ENCODE measurements at places on chromosomes 2 and 18.

DNA sequence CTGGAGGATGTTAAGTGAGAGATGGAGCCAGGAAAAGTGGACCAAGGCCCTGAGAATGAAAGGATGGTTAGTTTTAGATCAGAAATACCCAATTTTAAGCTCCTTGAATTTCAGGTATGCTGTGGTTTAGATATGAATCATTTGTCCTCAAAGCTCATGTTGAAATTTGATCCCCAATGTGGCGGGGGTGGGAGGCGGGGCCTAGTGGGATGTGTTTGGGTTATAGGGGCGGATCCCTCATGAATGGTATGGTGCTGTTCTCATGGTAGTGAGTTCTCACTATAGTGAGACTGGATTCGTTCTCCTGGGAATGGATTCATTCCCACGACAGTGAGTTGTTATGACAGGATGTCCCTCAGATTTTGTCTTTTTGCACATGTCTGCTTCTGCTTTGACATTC lies 11.4 kb downstream of the MYO5B start:
- DNase-seq = no peak

DNA sequence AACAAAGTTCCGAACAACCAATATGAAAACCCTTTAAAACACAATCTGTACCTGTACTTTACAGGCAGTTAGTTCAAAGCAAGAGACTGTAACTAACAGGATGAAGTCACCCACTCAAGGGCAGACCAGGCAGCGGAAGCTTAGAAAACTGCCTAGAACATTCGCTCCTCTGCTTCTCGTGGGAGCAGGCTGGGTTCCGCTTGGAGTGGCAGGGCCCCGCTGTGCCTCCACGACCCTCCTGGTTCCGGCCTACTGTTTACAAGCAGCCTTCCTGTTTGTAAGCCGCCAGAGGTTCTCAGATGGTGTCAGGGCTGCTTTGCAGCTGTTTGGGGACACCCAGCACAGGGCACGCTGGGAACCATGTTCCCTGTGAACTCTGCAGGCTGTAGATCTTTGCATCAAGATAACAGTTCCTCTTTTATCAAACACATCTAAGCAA lies 31.3 kb downstream of the CIB4 start:
- no peak for DNase-seq

- no peak for DNase-seq
Measured at GRCh38 chr2:144593803-144594202, 73.9 kb upstream of the ZEB2 start.

DNA sequence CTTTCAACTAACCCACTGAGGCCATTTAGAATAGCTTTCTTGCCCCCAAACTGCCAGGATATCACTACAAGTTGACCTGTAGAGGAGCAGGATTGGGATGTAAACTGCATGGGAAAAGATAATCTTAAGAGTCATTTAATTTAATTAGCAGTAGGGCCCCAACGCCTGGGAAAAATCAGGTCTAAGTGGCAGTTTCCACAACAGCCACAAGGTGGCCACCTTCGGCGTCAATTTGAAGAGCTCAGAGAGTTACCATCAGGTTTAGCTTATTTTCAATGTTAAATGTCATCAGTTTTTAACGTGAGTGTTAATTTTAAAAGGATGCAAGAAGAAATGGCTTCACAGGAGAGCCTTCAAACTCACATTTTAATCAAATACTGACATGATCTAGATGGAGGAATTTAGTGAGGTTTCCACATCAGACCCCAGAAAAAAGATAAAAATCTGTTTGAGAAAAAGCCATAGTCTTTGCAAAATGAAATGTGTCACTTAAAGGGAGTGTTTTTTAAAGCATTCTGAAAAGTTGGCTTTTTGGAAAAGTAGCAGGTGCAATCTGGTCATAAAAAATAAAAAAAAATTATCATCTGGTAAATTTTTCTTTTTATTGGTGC lies 77.3 kb upstream of the UPP2 start:
- peak; percentile 31 for DNase-seq

DNA sequence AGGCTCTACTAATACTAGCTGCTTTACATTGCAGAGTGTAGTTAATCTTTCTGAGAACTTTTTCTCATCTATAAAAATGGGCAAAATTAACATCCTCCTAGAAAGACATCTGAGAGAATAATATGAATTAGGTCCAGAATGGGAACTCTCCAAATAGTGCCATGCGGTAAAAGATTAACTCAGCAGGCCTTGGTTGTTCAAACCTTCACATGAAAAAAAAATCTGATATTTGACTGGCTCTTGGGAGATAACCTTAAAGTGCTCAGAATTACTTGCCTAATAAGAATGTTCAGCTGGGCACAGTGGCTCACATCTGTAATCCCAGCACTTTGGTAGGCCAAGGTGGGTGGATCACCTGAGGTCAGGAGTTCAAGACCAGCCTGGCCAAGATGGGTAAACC lies 5.5 kb upstream of the CXXC1 start:
- DNase-seq = no peak

DNA sequence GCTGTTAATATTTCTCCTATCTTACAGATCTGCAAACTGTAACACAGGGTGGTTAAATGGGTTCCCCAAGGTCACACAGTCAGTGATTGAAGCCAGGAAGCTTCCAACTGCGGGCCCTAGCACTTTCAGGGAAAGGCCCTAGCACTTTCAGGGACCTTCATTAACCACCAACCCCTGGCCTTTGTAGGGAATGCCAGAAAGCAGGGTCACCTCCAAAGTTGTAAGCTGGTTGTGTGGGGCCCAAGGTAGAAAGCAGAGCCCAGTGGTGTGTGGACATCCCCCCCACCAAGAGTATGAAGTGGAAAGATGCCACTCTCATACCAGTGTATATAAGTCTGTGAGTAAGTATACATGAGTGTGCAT lies 4.4 kb downstream of the DLX2 start:
- no peak for DNase-seq

DNA sequence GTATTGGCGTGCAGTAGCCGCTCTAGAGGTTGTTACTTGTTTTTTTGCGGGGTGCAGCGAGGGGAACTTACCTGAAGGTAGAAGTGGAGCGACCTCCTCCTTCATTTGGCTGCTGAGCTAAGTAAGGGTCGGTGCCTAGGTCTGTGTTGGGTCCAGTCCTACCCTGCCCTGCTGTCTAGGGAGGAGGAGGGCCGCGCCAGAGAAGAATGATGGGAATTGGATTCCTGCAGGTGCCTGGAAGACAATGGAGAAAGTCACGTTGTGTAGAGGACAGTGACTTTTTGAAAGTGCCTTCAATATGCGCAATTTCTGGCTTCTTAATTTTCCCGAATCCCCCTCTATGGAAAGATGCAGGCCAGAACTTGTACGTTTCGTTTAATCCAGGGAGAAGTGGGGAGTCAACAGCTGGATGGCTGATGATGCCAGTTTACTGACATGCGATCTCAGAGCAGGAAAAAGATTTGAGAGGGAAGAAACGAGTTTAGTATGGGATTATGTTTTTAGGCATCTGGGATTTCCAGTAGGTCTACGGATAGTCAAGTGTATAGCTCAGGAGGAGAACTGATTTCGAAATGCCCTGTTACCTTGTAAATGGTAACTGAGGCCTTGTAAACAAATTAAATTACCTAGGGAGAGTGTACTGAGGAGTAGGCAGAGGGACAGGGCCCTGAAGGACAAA lies 653 bp downstream of the MRPS9 start:
- no peak for DNase-seq

DNA sequence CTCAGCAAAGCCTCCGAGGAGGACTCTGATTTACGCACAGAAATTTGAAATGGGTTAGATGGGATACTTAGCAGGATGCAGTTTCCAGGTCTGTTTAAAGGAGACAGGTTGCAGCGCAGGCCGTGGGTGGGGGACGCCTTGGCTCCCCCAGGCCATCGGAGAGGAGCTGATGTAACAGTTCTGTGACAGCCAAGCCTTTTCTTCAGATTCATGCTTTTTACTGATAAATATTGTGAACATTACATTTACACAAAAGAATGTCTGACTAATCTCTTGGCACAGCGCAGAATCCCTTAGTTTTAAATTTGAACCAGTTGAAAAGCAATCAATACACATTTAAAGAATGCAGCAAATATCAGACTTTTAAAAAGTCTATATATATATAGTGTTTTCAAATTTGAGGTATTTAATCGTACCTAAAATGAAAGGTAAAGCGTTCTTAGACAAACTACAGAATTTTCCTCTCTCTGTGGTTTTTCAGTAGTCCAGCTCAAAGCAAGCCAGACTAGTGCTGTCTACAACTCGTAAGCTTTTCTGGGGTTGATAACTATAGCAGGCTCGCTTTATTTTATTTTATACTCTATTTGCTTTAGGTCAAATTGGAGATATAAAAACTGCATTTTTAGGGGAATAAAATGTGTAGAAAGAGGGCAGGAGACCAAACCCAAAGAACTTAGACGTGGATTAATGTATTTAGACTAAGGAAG lies 221.9 kb downstream of the PIEZO2 start:
- no peak for DNase-seq

GRCh38 chr18:28960146-28960545 lies 783.2 kb upstream of the CDH2 start:
- no peak for DNase-seq

DNA sequence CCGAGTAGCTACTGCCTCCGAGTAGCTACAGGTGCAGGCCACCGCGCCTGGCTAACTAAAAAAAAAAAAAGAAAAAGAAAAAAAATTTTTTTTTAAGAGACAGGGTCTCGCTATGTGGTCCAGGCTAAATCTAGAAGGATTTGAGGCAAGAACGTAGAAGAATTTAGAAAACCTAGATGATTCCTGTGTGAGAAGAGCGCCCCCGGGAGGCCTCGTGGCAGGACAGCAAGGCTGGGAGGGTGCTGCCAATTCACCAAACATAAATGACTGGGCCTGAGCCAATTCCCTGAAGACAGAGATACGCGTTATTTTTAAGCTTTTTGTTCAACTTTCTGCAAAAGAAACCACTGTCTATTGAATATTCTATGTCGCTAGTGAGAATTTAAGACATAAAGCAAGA lies 90.1 kb upstream of the TGFA start:
- DNase-seq = peak; percentile 30

GRCh38 chr2:237118025-237118424 lies 32.3 kb downstream of the COPS8 start:
- DNase-seq = no peak

- no peak for DNase-seq
Measured at GRCh38 chr2:218252509-218253231, 8.1 kb upstream of the GPBAR1 start.

GRCh38 chr2:236776695-236777251 lies 207.1 kb downstream of the ACKR3 start:
- no peak for DNase-seq

GRCh38 chr2:189561371-189562038 lies 19.1 kb downstream of the SLC40A1 start:
- no peak for DNase-seq

- DNase-seq = no peak
Measured at GRCh38 chr18:13220361-13220991, 1.9 kb downstream of the LDLRAD4 start.

DNA sequence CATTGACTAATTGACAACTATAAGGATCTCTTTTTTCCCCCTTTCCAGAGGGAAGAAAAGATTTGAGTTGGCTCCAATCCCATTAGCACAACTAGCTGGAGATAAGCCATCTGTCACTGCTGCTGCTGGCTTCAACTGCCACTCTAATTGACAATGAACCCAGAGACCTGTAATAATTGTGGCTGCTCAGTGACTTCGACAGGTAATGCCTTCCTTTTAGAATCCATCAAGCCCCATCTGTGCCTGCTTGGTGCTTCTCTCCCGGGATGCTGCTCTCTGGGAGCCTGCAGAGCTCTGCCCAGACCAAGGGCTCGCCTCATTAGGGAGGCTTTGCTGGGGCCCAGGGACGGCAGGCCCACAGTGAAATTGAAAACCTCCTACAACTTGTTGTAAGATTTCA lies 376.7 kb upstream of the SOX11 start:
- DNase-seq = no peak

DNA sequence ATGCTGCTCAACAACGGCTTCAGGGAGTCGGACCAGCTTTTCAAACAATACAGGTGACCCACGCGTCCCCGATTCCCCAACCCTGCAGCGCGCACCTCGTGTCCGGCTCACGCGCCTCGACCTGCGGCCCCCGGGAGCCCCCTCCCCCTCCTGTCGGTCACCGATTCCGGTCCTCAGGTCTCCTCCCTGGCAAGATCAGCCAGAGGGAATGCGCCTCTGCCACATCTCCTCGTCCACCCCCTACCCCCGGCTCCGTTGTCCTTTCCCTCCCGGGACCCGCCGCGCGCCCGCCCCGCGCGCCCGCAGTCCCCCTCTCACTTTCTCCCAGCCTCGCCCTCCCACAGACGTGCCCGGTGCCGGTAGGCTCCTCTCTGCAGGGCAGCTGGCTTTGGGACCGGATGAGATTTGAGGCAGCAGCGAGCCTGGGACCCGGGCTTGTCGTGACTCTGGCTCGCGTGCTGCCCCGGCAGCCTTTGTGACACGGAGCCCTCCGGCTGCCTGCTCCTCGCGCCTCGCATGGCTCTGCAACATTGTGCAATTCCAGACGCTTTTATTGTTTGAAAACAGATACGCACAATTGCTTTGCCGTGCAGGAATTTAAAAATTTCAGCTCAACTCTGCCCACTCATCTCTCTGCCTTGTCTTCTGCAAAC lies 558 bp downstream of the TTC39C start:
- peak; percentile 37 for DNase-seq

- DNase-seq = no peak
Measured at GRCh38 chr18:74506448-74507084, 10.4 kb downstream of the CNDP2 start.

DNA sequence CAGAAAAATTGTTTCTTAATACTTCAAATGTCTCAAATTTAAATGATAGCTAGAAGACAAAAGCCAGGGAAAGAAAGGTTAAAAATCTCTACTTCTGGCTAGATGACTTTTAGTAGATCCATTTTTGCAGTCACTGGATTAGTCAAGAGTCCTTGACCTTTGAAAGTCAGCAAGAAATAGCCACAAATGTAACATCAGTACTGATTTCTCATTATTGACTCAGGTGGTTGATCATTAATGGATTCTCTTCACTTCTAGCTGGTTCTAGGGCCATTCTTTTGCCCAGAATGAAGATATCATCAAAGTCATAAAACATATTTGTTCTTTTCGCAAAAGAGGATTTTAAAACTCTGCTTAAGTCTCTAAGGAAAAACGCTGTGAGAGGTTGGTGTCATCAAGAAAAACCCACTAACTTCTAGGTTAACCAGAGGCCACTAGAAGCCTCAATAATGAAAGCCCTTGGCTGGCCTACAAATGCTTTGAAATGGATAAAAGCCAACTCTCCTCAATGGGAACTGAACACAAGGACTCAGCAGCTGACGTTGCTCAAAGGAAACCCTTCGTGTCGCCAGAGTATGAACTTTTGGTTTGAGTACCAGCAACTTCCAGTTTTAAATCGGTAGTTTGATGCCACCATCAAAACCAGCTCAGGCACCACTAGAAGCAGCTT lies 66.3 kb downstream of the IRS1 start:
- DNase-seq = peak; percentile 43

DNA sequence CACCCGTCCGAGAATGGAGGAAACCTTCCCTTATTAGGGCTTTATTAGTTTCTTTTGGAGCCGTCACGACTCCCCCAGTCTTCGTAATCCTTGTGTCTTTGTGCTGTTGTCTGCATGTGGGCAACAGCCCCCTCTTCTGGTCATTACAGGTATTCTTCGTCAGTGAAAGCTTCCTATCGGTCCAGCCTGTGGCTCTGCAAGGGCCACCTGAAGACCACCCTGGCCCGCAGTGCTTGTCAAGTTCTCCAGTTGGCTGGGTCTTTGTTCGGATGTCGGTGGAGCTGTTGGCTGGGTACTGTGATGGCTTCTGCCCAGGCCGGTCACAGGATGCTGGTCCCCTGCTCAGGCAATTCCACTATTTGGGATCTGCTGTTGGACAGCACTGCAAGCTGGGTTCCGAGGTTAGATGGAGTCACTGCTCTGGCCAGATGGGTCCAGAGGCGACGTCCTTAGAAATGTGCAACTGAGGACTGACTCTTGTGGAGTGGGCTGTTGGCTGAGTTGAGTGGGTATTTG lies 19.2 kb downstream of the E2F6 start:
- DNase-seq = peak; percentile 40

GRCh38 chr2:53567073-53567472 lies 200.5 kb upstream of the CHAC2 start:
- DNase-seq = no peak
